ENCODE measurements at places on chromosomes 13 and 19.
A peak's percentile ranks its signal among the peaks of the same experiment; 100 is the strongest.

DNA sequence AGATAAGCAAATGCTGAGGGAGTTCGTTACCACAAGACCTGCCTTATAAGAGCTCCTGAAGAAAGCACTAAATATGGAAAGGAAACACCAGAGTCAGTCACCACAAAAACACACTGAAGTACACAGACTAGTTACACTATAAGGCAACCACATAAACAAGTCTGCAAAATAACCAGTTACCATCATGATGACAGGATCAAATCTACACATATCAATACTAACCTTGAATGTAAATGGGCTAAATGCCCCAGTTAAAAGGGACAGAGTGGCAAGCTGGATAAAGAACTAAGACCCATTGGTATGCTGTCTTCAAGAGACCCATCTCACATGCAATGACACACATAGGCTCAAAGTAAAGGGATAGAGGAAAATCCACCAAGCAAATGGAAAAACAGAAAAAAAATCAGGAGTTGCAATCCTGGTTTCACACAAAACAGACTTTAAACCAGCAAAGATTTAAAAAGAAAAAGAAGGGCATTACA is 26.6 kb downstream of the CCDC122 start:
- DNase-seq, result no peak

GRCh38 chr13:98533912-98534311 is 43.0 kb downstream of the STK24 start:
- DNase-seq, result no peak

GRCh38 chr13:94711561-94712286 is 621 bp downstream of the SOX21 start:
- DNase-seq, result peak; percentile 50

DNA sequence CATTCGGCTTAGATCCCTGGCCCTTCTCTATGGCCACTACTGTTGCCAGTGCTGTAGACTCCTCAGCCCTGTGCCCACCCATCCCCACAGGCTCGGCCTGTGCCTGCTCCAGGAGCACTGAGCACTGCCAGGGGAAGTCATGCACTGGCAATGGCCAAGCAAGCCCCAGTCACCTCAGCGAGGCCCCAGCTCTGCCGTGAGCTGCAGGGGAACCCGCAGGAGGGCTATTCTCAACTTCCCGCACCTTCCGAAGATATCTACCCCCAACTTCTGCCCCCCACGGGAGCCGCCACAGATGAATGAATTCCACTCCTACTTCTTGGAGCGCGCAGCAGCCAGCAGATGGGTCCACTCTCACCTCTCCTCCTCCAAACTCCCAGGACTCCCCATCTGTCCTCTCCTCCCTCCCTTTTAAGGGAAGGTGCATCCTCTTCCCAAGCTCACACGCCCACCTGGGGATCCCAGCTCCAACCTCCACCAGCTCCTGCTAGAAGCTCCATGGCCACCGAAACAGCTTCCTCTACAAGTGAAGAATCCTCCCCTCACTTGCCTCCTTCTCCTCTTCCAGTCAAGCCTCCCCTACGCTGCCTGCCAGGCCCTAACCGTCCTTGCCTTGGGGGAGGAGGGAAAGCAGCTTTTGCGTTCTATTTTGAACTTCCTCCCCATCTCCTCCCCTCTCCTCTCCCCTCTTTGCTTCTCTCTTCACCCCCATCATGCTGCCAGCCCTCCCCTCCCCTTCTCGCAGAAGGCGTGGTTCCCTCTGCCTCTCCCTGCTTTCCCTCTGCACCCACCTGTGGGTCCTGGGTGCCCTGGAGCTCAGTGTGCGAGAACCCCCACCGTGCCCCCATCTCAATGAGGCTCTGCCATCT is 52.2 kb downstream of the PEPD start:
- DNase-seq, result no peak

GRCh38 chr13:20221772-20222171 is 10.3 kb downstream of the GJB6 start:
- no peak for DNase-seq
